ENCODE measurements at places on chromosomes 6 and 20.
A peak's percentile ranks its signal among the peaks of the same experiment; 100 is the strongest.

DNA sequence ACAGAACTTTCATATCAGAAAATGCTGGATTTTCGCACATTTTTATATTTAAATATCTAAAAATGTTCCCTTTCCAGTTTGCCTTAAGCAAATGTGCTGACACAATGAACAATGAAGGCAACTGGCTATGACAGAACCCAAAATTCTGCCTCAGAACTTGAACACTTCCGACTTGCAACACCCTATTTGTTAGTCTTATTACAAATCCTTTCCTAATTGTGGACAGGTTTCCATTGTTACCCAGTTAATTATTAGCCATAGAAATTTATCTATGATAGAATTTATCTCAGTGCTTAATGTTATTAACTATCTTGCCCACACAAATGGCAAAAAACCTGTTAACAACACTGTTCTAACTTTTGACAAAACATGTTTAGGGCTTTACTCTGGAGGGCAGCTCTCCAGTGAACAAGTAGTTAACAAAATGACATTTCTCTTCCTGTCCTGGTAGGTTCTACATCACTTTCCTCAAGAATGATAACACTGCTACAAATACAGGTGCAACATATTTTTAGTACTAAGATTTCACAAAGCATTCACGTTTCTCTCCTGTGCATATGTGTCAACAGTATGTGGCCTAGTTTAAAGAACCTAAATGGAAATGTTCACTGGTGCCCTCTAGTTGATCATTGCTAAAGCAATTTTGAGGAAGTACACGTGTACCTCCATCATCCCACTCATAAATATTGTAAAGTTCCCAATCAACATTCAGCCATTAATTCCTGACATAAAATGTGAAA is 58.4 kb downstream of the HIVEP2 start:
- no peak for DNase-seq

DNA sequence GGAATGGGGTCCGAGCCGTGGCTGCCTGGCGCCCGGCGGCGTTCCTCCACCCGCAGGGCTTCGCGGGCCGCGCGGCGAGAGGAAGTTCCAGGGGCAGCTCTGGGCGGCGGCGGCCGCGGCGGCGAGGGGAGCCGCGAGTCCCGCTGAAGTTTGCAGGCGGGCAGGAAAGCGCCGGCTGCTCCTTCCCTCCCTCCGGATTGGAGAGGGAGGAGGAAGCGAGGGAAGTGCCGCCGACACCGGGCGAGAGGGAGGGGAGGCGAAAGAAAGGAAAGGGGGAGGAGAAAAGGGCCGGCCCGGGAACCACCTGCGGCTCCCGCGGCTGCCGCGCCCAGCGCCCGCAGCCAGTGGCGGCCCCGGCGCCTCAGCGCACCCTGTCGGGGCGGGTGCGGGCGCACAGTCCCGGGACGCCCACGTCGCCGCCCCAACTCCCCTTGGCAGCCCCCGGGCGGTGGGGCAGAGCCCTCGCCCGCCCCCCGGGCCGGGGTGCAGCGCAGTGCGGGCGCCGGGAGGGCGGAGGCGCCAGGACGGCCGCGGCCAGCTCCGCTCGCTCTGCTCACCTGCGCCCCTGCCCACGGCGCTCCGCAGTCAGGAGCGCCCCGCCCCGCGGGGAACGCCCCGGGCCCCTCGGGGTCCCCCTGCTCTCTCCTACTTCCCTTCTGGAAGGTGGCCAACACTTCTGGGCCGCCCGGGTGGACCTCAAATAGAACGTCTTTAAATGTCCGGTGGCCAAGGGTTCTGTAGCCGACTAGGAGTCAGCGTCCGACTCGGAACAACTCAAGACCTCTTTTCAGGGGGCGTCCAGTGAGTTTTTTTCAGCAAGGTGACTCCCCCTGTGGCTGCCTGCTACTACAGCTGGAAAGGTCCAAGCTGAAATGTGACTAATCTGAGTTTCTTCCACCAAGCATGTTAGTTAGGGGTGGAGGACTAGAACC is 80.3 kb upstream of the CCDC28A start:
- peak; percentile 75 for DNase-seq

DNA sequence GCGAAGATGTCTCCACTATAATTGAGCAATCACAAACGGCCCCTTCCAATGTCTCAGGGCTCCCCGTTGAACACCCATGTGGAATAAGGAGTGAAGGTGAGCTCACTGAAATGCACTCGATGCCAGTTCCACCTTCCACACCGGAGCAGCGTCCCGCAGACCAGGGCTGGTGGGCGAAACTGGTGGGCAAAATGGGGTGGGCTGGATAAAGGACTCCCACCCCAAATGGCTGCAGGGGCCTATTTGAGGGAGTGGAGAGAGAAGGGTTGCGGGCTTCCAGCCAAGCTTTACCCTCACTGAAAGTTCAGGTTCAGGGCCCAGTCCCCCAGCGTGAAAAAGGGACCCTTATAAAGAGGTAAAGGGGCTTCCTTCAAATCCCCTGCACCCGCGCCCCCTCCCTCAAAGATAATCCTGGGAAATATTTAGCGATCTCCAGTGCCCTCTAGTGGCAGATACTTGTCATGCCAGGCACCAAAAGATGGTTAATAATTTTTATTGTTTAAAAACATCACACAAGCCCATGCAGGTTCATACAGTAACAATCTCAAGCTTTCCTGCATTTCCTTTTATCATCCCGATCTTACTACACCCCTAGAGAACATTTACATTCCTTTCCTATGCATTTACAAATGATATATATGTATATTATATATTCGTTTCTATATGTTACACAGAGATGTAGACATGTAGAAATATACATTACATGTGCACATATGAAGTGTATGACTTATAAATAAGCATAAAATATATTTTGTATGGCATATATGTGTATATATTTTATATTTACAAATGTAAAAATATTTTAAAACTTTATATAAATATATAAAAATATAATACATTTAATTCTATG is 58.2 kb upstream of the NKX2-2 start:
- no peak for DNase-seq

GRCh38 chr6:132400883-132401617 is at the start of gene MOXD1:
Gene MOXD1, minus strand, starts transcription at chr6:132401475. Its CDS starts 49 bp downstream, at chr6:132401426.
- peak; percentile 71 for DNase-seq

DNA sequence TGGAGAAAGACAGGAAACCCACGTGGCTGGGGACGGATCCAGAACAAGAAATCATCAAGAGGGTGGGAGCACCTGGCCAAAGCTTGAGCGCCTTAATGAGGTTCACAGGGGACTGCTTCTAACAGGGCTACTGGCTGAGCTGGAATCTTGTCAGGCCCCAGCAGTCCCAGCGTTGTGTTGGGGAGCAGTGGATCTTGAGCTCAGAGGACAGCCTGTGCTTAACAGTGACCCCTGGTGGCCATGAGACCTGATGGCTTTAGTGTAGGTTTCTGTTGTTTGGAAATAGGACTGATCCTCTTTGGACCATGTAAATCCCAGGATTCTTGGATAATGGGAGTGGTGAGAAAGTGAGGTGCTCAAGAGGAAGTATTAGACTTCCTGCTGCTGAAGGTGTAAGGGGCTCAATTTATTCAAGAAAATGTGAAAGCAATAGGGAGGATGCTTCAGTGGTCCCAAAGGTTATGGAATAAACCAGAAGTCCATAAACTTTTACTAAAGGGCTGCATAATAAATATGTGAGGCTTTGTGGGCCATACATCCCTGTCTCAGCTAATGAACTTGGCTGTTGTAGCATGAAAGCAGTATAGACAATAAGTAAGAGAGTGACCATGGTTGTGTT is 216.2 kb downstream of the NFATC2 start:
- peak; percentile 52 for DNase-seq

DNA sequence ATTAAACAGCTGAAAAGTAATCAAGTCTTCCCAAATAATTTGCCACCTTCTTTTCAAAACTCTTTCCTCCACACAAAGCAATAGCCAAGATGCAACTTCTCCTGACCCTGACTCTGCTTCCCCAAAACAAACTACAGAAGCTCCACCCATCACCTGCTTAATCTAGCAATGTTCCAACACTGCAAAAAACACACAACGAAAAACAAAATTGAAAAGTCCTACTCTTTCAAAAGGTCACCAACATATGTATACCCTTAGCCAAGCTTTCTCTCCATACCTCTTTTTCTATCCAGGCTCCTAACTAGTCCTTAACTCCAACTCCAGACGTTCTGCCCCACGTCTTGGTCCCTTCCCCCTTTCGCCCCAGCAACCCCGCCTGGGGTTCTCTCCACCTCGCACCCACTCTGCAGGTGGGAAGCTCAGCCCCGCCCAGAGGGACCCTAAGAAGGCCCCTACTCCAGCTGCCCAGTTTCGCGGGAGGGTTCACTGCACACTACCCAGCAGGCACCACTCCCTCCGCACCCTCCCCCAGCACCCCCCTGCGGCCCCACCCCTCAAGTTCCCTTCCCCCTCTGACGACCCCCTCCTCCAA is 717 bp downstream of the CSNK2A1 start:
- DNase-seq: peak; percentile 43

- DNase-seq: no peak
These were observed 152.1 kb downstream of the SAMD5 start for GRCh38 chr6:147660334-147661311.

GRCh38 chr6:87251225-87251624 is 71.2 kb upstream of the SMIM8 start:
- DNase-seq: no peak

- DNase-seq: no peak
These were observed 153.5 kb upstream of the STMND1 start for GRCh38 chr6:16948396-16948795.

GRCh38 chr6:161152527-161152862 is 121.4 kb downstream of the AGPAT4 start:
- no peak for DNase-seq

GRCh38 chr20:4306206-4306605 is 290.8 kb upstream of the RNF24 start:
- no peak for DNase-seq

- DNase-seq: no peak
These were observed 64.9 kb downstream of the RREB1 start for GRCh38 chr6:7172649-7173048.

DNA sequence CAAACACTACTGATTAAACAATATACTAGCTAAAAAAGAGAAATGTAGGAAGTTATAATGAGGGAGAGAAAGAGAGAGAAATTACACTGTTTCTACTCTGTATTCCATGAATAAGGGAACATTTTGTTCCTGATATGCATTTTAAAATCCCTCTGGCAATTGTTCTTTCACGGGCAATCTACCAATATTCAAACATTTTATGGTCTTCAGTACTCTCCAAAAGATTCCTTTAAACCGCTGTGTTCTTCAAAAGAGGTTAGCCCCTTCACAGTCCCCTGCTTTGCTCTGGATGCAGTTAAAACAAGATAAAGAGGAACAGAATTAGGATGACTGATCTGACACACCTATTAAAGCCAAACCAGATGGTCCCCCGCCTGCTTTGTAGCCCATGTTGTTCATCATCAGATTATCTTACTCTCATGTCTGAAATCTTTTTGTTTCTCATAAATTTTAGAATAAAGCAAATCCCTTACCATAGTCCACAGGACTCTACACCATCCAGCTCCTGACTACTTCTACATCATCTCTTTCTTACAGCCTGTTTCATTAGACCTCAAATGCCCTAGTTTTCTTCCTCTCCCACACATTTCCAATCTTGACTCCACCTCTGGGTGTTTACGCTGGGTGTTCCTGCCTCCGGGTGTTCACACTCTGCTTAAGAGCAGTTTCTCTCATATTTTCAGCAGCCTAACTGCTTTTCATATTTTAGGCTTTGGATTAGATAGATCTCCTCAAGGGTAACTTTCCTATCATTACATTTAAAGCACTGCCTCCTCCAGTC is 399.7 kb downstream of the COL12A1 start:
- no peak for DNase-seq

DNA sequence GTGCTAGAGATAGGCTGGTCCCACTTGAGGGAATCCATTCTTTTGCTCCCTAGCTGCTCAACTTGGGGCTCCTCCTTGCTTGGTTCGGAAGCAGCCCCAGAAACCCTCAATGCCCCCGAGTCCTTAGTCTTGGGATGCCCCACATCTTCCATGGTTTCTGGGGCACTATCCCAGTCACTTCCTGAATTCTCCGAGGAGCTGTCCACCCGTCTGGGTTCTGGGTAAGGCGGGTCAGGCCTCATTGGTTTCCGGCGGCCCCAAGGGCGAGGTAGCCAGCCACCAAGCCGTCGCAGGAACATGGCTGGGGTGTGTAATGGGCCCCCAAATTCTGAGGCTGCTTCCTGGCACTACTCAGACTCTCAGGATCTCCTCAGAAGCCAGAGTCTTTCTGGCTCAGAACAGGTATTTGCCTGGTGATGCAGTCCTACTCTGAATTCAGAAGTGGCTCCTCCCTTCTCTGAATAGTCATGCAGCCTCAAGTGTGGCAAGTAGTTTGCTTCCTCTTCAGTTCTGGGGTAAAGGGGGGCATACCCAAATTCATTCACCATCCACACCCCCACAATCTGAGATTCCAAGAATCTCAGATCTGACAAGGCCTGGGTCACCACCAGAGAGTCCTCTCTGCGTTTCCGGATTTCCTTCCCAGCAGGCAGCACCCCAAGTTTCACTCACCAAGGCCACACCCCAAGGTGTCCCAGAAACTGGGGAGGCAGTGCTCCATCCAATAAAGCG is 763 bp downstream of the C6orf47 start:
- DNase-seq: no peak

DNA sequence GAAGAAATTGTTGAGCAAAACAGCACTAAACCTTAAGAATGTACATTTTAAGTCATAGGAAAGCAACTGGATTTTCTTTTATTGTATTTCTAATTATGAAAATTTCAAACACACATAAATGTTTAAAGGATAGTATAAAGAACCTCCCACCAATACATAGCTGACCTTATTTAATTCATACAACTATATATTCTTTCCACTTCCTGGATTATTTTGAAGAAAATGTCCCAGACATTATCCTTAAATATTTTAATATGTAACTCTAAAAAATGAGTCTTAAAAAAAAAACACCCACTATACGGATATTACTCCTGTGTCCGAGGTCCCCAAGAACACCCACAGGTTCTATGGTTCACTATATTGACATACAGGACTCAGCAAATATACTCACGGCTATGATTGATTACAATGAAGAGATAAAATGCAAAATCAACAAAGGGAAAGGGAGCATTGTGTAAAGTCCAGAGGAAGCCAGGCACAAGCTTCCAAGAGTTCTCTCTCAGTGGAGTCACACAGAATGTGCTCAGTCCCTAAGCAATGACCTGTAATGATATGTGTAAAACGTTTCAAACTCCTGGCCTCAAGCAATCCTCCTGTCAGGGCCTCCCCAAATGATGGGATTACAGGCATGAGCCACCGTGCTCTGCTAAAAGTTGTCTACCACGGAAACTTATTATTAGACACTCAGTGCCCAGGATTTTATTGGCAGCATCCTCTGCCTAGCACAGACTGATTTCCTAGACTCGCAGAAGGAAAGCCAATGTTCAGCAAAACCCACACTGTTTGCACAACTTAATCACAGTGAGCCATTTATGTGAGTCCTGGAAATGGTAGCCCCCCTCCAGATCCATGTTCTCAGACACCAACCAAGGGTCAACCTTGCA is 23.2 kb downstream of the GLYATL3 start:
- DNase-seq: no peak

GRCh38 chr20:40073535-40074111 is 615.4 kb downstream of the MAFB start:
- DNase-seq: no peak

- no peak for DNase-seq
These were observed 16.1 kb upstream of the TMEM242 start for GRCh38 chr6:157339432-157339831.

DNA sequence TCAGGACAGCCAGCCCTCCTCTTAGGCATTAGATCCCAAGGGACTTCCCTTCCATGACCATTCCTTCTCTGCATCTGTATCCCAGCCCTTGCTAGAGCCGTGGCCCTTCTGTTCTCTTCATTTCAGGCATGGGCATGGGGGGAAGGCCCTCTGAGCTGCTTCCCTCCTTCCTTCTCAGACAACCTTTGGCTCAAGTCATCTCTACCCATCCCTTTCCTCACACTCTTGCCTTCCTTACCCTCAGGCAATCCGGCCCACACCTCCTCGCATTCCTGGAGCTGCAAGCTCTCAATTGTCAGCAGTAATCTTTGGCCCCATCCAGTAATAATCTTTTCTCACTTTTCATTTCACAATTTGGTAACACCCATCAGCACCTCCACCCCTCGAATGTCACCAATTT is 426.9 kb upstream of the JARID2 start:
- no peak for DNase-seq

Measured in left ventricle myocardium superior (tissue), 1 donor.